ENCODE measurements at places on chromosomes 5 and 9. TPM values are rescaled to one million over a fixed set of nuclear protein-coding genes. Genes with fewer than 3 reads are reported as not detected.

ZNF300 gene
- polyA plus RNA-seq: 5.5 TPM

CDH6 gene
- polyA plus RNA-seq: 0.25 TPM

KCNN2 gene
- 0.06 TPM for polyA plus RNA-seq

CCDC112 gene
- 6.4 TPM for polyA plus RNA-seq

GABBR2 gene
- polyA plus RNA-seq: 0.47 TPM

FAM78A gene
- 0.65 TPM for polyA plus RNA-seq

PHYHD1 gene
- polyA plus RNA-seq: not detected

- no peak for DNase-seq
These were observed 700.2 kb downstream of the IRX1 start for GRCh38 chr5:4295663-4296339.

GRCh38 chr9:27572918-27573633 lies at the start of gene C9orf72:
TSS of gene C9orf72 (minus strand) at chr9:27573481. CDS start at chr9:27567120, 6,361 bp downstream.
- peak; percentile 67 for DNase-seq

DNA sequence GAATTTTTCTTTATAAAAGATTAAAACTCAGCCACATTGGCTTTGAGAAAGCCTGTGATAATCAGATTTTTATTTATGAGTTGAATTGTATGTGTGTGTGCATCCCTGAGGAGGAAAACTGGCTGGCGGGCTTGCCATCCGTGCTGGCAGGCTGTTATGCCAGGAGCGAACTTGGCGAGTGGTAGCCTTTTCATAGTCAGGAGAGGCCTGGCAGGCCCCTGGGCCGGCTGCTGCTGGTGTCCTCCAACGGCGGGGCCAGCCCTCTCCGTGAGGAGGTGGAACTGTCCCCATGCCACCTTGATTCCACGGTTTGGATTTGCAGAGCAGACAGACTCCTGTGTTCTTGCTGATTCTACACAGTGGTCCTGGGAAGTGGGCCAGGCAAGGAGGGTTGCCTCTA lies 43.3 kb downstream of the ZNF618 start:
- no peak for DNase-seq

DNA sequence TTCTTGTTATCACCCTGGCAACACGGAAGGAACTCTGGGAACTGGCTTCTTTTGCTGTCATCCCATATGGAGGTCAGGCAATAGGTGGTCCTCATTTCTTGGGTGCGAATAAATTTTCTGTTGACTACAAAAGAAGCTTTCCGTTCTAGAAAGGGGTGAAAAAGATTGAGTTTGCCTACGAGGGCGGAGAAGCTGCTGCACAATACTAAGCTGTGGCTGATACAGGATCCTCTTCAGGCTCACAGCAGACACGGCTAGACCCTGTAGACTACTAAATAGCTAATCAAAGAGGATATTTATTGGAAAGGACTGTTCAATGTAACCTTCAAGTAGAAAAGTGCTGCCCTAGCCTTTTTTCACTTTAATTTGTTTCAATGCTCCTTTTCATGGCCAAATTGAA lies 58.1 kb downstream of the TJP2 start:
- DNase-seq: no peak

- no peak for DNase-seq
These were observed 746 bp downstream of the NKX2-5 start for GRCh38 chr5:173234129-173234790.

GRCh38 chr5:172379481-172379880 lies 74.8 kb downstream of the SH3PXD2B start:
- no peak for DNase-seq

DNA sequence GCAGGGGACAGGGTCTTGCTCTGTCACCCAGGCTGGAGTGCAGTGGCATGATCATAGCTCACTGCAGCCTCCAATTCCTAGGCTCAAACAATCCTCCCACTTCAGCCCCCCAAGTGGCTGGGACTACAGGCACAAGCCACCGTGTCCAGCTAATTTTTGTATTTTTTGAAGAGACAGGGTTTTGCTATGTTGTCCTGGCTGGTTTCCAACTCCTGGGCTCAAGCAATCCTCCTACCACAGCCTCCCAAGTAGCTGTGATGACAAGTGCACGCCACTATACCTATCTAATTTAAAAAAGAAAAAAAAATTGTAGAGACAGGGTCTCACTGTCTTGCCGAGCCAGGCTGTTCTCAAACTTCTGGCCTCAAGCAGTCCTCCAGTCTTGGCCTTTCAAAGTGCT lies 31.6 kb upstream of the LECT2 start:
- no peak for DNase-seq

- peak; percentile 27 for DNase-seq
These were observed 2.5 kb downstream of the FST start for GRCh38 chr5:53482717-53483638.

- DNase-seq: no peak
These were observed 101.9 kb downstream of the MTRR start for GRCh38 chr5:7970816-7971215.

DNA sequence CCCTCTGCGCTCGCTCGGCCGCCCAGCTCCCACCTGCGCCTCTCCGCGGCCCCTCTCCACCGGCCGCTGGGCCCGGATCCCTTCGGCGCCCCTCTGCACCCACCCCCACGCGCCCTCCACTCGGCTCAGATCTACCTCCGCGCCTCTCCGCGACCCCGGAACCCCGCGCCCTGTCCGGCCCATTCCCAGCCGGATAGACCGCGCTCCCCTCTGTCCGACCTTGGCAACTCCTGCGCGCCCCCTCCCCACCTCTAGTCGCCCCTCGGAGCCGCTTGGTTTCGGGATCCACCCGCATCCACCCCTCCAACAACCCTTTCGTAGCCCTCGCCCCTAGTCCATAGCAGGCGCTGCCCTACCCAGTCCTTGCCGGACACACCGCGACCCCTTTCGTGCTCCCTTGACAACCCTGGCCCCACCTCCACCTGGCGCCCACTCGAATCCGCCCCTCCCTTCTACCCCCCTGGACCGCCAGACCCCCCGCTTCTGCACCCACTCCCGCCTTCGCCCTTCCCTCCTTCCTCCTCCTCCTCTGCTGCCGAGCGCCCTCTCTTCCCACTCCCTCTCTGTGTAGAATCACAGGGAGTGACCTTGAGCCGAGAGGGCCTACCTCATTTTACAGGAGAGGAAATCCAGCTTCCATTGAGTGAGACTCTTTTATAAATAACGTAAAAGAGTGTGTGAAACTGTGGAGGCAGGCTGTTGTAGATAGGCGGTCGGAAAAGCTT lies 525 bp upstream of the AK3 start:
- DNase-seq: no peak

DNA sequence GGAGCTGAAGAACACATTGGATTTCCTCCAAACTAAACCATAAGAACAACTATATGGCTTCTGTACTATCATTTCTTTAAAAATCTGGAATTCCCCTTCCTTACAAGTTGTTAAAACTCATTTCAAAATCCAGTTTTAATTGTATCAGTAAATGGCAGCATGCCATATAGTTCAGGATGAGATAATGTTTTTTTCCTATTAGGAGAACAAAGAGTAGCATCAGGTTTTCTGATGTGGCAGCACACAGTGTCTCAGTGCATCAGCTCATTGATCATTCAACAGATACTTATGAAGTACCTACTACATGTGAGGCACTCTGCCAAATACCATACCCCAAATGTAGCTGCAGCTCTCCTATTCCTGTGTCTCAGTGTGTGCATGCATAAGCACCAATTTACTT lies 161.1 kb downstream of the EPB41L4A start:
- no peak for DNase-seq

- no peak for DNase-seq
These were observed 165.1 kb downstream of the PLK2 start for GRCh38 chr5:58294598-58295305.

- DNase-seq: peak; percentile 86
These were observed 10.5 kb downstream of the LURAP1L start for GRCh38 chr9:12785260-12785770.

- no peak for DNase-seq
These were observed 53.0 kb downstream of the ZNF622 start for GRCh38 chr5:16412556-16412955.

DNA sequence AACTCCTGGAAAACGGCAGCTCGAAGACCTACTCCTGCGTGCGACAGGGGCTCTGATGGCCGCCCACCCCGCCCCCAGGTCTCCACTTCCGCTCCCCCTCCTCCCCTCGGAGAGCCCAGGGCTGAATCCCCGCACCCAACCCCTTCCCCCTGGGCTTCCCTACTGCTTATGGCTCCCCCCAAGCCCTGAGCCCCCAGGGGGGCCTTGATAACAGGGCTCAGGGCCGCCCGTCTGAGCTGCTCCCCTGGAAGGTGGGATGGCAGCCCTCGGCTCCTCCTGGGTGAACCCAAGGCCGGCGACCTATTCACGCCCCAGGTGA lies 30.4 kb downstream of the GLT6D1 start:
- DNase-seq: no peak
